ENCODE measurements at places on chromosomes 7 and 10.

- DNase-seq = no peak
Measured at GRCh38 chr7:36750451-36750850, 26.2 kb upstream of the AOAH start.

DNA sequence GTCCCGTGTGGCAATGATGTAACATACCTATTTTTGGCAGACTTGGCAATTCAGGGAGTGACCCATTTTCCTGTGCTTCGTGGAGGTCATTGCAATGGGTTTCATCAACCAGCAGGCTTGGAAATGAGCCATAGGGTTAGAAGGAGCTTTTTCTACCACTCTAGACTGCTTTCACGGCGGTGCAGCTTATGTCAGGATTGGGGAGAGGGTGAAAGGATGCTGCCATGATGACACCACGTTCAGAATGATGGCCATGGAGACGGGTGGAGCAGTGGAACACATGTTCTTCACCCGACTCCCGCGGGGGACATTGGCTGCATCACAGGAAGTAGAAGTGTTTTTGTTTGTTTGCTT, 220.2 kb downstream of the EMX2 start:
- no peak for DNase-seq

GRCh38 chr7:33837356-33837851, 67.9 kb upstream of the BMPER start:
- no peak for DNase-seq

- DNase-seq = no peak
Measured at GRCh38 chr7:119996634-119997033, 276.3 kb upstream of the KCND2 start.

DNA sequence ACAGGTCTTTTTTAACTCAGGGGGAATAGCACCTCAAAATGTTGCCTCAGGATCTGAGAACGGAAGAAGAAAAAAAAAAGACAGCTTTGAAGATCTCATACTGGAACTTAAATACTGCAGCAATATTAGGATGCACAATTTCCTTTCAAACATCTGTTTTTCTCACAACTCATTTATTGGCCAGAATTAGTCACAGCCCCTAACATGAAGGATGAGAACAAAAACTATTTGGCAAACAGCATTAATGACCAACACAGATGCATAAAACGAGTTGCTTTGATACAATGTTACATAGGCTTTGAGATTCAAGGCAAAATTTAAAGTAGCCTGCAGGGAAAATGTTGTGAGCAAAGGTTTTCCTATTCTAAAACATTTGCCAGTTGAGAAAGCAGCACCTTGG, 36.5 kb downstream of the JMJD1C start:
- no peak for DNase-seq

DNA sequence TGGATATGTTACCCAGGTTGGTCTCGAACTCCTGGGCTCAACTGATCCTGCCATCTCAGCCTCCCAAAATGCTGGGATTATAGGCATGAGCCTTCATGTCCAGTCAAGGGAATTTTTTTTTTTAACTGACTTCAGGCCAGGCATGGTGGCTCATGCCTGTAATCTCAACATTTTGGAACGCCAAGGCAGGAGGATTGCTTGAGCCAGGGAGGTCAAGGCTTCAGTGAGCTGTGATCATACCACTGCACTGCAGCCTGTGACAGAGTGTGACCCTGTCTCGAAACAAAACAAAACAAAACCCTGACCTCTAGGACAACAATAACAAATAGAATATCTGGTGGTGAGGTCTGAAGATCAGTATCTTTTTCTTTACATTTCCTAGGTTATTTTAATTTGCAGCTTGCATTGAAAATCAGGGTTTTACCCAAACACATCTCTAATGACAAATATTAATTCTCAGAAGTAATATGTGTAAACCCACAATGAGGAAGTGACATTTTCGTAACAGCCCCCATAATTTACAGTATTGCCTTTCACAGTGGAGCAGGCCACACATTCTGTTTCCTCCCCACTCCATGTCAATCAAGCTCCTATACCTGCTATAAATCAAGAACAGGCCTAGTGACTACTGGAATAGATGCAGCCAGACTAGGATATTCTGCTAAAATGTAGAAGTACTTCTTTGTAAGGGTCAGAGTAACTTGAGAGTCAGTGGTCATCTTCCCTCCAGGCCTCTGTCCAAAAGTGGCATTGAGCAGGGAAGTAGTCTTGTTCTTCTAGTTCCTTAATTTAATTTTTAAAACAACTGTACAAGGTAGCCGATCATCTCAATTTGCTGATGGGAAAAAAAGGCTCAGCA, 43.3 kb upstream of the ECHDC3 start:
- DNase-seq = no peak

DNA sequence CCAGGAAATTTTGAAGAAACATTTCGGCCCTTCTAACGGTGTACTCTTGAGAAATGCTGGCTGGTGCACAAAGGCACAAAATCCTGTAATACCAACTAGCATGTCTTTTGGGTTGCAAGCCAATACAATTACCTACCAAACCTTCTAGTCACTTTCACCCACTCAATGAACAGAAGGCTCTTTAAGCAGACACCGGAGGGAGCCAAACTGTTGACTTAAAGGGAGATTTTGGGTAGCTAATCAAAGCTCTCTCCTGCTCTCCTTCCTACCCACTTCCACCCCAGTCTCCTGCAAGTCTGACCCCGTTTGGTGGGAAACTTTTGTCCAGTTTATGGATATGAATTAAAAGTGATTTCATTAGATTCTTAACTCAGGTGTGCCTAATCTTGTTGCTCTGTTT, 24.0 kb downstream of the GRM3 start:
- DNase-seq = no peak

GRCh38 chr10:74047871-74048270, 50.0 kb downstream of the VCL start:
- no peak for DNase-seq

GRCh38 chr7:139771001-139771956, 6.5 kb downstream of the HIPK2 start:
- no peak for DNase-seq

- no peak for DNase-seq
Measured at GRCh38 chr10:91643700-91644099, 10.8 kb upstream of the PPP1R3C start.

DNA sequence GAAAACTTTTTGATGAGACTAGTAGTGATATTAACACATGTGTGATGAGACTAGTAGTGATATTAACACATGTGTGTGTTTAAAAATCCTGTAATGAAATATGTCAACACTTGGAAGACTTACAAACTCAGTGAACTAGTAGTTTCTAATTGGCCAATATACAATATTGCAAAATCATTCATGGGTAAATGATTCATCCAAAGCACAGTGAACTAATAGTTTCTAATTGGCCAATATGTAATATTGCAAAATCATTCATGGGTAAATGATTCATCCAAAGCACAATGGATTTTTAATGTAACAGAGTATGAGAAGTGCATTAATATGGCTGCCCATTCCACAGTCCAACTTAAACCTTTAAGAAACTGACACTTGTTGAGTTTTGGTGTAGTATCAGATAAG, 77.8 kb downstream of the ATAD1 start:
- no peak for DNase-seq

- no peak for DNase-seq
Measured at GRCh38 chr7:87448388-87448787, 27.1 kb downstream of the ABCB4 start.

GRCh38 chr7:111438369-111439289, 123.7 kb downstream of the IMMP2L start:
- no peak for DNase-seq

GRCh38 chr7:158407581-158408317, 179.9 kb downstream of the PTPRN2 start:
- no peak for DNase-seq

- no peak for DNase-seq
Measured at GRCh38 chr10:80463868-80464267, 9.8 kb downstream of the TSPAN14 start.

DNA sequence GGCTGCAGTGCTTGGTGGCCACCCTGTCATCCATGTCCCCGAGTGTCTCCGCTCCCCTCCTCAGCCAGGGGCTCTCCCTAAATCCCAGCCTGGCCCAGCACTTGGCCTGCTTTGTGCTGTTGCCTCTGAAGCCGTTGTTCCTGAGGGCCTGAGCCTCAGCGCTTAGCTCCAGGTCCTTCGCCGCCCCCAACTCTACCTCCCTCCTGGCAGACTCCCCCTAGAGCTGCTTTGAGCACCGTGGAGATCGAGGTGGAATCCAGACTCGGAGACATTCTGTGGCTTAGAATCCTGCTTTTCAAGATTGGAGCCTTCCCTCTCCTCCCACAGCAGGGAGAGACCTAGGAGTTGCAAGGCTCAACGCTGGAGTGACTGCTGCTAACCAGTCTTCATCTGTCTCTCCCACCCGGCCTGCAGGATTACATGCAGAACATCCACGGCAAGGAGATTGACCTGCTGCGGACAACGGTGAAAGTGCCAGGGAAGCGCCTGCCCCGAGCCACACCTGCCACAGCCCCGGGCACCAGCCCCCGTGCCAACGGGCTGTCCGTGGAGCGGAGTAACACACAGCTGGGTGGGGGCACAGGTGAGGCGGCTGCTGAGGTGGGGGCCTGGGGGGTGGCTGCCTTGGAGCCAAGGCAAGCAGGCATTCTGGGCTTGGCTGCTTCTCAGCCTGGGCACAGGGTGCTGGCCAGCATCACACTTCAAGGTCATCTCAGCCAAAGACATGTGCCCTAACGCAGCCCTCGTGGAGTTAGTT, 33.3 kb downstream of the GBX1 start:
- no peak for DNase-seq
